ENCODE measurements at places on chromosomes 2 and 18.

- DNase-seq: no peak
Measured at GRCh38 chr2:67524777-67525176, 127.6 kb downstream of the ETAA1 start.

DNA sequence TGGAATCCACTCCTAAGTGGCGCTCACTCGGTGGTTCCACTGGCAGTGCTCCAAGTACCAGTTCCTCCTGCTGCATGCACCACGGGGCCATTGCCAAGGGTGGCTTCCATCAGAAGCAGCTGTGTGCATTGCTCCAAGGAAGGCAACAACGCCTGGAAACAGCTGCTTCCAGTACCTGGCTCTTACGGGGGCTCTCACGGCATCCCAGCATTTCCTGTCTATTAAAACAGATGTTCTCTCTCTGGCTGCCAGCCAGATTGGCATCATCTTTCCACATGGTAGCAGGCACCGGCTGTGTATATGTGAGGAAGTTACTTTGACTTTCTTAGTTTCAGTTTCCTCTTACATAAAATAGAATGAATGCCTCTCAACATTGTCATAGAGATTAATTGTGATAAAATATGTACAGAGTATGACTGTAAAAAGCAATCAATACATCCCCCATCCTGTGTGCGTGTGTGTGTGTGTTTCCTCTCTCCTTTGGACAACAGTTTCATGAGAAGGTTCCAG, 84.9 kb downstream of the CMPK2 start:
- DNase-seq: peak; percentile 84

GRCh38 chr2:207694811-207695281, 16.6 kb upstream of the CCNYL1 start:
- DNase-seq: no peak

- no peak for DNase-seq
Measured at GRCh38 chr2:3143602-3144001, 234.0 kb downstream of the EIPR1 start.

GRCh38 chr2:162579169-162579568, 235.2 kb downstream of the GCA start:
- no peak for DNase-seq

DNA sequence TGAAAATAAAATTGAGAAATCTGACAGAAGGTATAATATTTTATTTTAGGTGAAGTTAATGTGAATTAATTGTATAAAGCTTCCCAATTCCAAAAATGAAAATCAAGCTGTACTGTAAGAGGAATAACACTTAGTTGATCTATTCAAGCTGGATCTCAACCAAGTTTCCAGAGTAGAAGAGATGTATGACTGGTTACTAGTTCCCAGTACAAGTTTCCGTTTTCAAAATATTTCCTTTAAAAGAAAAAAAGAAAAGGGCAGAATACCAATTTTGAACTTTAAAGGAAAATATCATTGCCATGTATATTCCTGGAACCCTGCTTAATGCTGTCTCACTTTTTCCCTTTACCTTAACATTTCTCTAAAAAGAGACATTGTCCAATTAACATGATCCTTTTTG, 308.5 kb downstream of the IRS1 start:
- no peak for DNase-seq

DNA sequence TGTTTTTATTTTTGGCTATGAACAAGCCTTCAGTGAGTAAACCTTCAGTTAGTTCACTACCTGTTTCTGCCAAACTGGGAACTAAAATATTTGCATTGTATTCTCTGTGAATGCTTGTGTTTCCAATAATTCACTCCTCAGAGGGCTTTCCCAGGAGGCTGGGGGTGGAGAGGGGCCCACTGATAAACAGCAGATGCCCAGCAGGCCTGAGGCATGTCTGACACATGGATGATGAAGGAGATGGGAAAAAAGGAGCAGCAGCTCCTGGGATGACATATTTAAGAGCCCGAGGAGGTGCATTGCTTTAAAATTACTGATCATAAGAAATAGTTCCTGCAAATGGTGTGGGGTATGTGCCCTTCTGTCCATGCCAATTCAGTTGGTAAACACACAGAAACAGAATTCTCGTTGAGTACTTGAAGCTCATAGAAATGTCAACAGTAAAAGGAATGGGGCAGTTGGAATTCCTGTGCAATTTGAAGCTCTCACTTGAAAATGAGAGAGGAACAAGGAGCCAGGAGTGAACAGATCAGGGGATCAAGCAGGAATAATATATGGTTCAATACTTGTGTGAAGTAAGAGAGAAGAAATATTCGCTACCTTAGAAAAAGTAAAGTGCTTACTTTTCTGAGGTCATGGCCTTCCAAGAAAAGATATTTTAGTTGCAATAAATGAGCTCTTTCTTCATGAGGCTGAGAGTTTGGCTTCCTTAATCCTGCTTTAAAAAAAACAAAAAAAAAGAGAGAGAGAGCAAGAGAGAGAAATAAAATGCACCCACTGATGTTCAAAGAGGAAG, 22.0 kb upstream of the HNMT start:
- DNase-seq: no peak

DNA sequence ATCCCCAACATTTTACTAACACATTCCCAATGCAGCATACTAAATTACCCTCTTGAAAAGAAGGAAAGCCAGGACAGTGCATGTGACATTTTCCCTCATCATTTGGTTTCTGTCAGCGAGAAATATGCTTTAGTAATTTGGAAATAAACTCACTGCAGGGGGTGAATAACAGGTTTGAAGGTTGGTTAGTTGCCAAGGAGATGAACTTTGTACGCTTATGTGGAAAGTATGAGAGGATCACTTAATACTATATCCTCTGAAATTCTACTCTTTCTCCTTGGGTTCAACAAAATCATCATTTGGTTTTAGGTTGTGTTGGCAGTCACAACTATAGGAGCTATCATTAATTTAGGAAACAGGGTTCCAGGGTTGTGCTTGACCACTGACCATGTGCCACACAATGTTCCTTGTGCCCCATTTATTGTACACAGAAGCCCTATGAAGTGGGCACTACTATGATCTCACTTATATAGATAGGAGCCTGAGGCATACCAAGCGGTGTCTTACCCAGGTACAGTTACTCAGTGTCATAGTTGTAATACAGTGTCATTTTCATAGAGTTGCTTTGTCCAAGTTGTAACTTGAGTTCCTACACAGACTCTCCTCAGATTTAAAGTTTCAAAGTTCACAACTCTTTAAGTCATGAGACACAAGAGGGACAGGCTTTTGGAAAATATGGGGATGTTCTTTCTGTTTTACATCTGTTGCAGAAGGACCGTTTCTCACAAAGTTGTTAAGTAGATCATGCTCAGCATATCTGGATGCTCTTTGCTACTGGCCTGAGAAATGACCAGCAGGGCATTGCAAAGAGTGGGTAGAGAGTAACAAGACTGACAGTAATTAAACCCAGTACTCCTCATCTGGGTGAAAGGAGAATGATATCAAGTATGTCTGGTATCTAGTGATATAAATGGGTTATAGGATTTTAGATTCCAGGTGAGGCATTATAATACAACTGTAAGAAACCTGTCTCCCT, 91.8 kb downstream of the MAP4K4 start:
- no peak for DNase-seq

DNA sequence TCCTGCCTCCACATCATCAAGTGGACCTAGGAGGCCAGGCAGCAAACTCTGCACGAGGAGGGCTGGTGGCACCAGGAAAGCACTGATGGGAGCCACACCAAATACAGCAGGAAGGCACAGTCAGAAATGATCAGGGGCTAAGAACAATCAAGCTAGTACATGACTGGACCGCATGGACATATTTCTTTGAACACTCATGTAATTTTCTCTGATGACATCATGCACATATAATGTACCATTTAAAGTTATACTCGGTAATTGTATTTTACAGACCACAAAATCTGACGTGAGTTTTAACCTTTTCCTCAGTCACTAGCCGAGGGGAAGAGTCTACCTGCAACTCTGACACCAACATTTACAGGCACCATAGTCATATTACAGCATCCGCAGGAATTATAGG, 76.7 kb downstream of the XDH start:
- no peak for DNase-seq

DNA sequence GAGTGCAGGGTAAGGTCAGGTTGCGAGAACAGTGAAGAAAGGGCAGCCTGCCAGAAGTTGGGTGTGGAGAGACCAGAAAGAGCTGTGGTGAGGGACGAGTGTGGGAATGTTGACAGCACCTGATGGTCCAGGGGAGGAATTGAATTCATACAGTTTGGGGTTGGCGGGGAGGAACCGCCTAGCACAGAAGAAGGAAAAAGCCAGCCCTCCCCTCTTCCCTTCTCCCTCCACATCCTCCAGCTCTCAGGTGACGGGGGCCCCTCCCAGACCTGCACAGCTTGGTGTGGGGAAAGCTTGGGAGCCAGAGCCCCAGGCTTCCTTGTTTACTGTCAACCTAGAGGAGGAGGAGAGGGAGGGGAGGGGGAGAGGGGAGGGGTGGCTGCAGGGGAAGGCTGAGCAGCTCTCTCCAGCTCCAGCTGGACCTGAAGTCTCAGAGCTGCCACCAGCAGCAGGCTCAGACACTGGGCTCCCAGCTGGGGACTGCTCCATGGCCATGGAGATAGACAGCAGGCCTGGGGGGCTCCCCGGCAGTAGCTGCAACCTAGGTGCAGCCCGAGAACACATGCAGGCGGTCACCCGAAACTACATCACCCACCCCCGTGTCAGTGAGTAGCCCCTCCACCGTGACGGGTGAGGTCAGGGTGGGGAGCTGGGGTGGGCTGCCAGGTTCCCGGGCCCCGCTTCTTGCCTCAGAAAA, at the start of gene ATP6V1B1:
TSS of gene ATP6V1B1 (plus strand) at position 433 of the 697 bp plus-strand sequence. CDS start at position 488, 55 bp downstream.
- DNase-seq: no peak

GRCh38 chr2:25419678-25420242, 78.0 kb upstream of the DNMT3A start:
- DNase-seq: no peak

DNA sequence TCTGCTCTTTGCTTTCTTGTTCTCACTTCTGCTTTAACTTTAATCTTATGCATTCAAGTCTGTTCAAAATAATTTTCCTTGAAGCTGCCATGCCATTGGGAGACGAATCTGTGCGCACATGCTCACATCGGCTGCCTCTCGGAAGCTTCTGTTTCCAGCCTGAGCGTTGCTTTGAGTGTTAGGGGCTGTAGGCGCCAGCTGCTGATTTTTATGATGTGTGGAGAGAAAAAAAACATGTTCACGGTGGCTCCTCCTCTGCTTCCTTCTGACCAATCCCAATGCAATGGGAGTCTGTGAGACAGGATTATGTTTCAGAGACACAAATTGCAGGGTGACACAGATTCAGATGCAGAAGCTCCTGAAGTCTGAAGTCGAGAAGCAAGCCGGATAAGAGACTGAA, at the start of gene MC4R:
TSS of gene MC4R (minus strand) at position 180 of the 400 bp plus-strand sequence. CDS start 426 bp downstream, outside the sequence.
- peak; percentile 70 for DNase-seq

GRCh38 chr2:133821107-133821760, 253.0 kb upstream of the NCKAP5 start:
- DNase-seq: no peak

DNA sequence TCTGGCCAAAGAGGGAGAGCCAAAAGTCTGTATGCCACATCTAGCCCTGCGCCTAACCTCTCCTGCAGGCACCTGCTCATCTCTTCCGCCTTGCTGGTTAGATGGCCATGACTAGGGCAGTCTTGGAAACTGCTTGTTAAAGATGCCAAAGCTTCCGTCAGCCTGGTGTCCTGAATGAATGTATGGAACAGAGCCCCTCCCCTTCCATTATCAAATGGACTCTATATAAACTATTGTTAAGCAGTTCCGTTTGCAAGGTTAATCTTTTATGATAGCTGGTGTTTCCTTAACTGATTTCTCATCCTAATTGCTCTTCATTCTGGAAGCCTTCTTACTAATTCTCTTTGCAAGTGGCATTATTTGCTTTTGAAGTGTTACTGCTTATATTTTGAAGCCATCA, 87.1 kb downstream of the ATP9B start:
- no peak for DNase-seq

GRCh38 chr2:112787294-112787693, 3.0 kb upstream of the IL1A start:
- DNase-seq: no peak

DNA sequence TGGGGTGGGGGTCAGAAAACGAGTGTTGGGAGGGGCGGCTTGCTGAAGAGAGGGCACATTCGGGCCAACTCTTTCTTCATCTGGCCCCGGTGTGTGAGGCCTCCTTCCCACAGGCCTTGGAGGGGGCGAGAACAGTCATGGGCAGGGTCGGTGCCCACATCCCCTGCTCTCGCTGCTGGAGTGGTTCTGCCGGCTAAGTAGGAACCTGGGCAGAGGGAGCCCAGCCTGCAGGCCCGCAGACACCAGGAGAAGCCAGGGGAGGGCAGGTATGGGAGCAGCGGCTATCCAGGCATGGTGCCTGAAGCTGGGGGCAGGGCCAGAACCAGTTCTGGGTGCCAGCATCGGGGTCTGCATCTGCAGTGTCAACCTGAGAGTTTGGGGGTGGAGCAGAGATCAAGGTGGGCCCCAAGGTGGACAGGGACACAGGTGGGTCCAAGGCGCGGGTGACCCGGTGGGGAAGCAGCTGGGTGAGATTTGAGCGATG, 46.6 kb upstream of the HPCAL1 start:
- no peak for DNase-seq

GRCh38 chr2:68995916-68996315, 17.1 kb upstream of the ANTXR1 start:
- DNase-seq: no peak

GRCh38 chr18:8788503-8789429, 83.4 kb downstream of the MTCL1 start:
- no peak for DNase-seq

GRCh38 chr2:214960677-214961076, 151.2 kb upstream of the BARD1 start:
- no peak for DNase-seq

DNA sequence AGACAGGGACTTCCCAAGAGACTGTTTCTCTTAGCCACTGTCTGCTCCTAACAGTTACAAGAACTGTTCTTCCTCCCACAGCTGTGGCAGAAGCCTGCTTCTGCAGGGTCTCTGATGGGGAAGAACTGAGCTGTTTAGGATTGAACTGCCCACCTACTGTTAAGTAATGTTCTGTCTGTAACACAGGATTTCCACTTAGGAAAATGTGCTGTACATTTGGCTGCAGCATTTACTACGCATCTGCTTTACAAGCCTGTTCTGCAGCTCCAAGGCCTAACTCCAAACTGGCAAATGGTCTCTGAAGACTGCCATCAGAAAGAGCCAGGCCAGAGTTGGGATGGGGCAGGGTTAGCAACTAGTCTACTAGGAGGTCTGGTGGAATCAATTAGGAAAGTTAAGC, 87.8 kb upstream of the UPP2 start:
- peak; percentile 70 for DNase-seq

DNA sequence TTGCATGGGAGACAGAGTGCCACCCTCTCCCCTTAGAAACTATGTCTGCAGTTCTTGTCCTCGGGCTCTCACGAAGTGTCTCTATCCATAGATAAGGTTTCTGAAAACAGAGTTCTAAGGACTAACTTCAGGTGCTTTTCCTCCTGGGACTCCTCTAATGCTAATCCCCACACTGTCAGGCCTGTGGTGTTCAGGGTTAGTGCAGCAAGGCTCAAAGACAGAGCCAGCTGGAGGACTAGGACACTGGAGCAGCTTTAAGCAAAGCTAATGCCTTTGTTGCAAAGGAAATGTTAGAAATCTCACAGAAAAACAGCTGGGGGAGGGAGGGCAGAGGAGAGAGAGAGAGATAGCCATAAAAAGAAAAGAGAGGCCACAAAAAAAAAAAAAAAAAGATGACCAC, 824.0 kb upstream of the FSHR start:
- DNase-seq: no peak

All from right forelimb (tissue), 1 donor.